ENCODE measurements at places on chromosomes 12 and 14.

- no peak for DNase-seq
Observed at GRCh38 chr12:1919284-1919683, 832 bp upstream of the CACNA2D4 start.

DNA sequence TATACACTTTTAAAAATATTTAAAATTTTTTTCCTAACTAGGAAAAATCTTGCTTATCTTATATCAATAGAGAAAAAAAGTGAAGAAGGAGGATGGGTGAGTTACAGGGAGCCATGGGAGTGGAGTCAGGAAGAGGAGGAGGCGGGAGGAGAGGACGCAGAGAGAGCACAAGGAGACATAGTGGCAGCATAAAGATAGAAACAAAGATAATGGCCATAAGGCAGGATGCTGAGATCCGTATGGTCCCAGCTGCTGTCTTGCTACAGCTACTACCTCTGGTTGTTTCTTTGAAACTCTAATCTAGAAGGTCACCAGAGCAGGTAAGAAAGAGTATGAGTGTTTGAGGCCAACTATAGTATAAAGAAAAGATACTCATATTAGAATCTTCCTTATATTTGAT lies 2.6 kb upstream of the SOX5 start:
- no peak for DNase-seq

DNA sequence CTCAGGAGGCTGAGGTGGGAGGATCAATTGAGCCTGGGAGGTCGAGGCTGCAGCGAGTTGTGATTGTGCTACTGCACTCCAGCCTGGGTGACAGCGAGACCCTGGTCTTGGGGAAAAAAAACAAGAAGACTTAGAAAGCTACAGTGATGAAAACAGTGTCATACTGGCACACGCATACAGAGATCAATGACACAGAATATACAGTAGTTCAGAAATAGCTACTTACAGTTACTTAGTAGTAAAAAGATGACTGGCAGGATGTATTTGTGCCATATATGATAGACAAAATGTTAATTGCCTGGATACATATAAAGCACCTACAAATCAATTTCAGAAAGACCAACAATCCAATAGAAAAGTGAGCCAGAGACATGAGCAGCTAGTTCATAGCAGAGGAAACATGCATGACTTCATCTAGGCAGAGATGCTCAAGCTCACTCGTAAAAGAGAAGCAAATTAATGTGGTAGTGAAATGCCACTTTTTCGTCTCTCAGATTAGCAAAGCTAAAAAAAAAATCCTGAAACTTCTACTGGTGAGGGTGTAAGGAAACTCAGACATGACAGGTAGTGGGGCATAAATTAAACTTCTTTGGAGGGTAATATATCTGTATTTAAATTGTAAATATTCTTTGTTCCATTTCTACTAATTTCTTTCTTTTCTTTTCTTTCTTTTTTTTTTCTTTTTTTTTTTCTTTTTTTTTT lies 2.5 kb upstream of the ALDH2 start:
- no peak for DNase-seq

DNA sequence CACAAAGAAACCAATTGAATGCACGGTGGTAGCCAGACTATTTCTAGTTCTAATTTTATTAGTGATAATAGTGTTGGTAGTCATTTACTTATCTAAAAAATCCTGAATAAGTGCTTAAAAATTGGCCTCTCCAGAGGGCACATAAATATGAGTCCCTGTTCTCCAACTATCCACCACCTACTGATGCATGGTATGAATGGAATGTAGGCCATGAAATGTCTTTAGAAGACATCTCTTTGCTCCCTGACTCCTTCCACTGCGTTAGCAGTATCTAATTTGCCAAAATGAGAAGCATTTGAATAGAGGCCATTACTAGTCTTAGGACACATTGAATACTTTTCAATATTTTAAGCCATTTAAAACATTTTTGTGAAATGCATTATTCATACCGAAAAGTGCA lies 261.7 kb downstream of the LRFN5 start:
- DNase-seq = no peak

DNA sequence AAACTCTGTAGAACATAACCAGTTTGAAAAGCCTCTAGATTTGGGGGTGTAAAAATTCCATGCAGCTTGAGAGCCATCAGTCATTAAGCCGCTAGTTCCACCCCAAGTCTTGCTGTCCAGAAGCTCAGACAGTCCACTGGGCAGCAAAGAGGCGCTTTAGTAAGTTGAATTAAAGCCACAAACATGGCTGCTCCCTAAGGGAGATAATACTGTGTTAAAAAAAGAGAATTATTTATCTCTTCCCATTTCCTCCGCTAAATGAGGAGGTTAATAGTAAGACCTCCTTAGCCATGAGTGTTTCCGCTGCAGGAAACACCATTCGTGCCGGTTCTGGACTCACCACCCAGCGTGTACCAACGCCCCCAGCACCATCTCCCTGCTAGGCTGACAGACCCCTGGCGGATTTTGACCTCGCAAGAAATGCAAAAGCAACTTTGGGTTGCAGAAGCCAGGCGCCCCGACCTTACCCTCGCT lies 536 bp downstream of the TM7SF3 start:
- no peak for DNase-seq

GRCh38 chr12:67909091-67909531 lies 80.1 kb upstream of the IFNG-AS1 start:
- DNase-seq = no peak

- DNase-seq = no peak
Observed at GRCh38 chr12:6165395-6165794, 34.8 kb upstream of the CD9 start.

- DNase-seq = no peak
Observed at GRCh38 chr14:85479771-85480170, 50.2 kb upstream of the FLRT2 start.

DNA sequence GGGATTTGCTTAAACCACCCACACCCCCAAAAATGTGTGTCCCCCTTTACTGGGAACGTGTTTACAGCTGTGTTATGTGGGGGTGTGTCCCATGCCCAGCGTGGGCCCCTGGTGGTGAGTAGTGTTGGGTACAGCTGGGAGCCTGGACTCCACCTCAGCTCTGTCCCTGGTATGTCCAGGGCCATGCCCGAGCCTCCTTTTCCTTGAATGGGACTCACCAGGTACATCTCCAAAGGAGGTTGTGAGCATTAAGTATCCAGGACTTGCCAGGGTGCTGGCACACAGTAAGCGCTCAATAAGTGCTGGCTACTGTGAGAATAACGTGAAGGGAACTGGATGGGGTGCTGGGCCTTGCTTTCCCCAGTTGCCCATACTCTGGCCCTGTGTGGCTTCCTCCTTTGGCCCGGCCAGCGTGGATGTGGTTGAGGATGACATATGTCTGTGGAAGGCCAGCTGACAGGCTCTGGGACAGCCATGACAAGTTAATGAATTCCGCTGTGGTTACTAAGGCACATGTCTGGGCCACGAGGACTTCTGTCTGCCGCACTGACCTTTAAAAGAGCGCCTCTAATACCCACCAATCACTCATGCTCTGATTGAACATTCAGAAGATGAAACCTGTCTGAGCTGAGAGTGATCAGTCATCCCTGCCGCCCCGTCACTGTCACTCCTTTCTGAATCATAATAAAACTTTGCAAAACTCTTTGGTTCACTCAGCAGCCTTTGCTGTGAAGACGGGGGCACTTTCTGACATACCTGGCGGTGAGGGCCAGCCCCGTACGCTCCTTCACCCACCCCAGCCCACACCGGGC lies 74.7 kb downstream of the DIO3 start:
- no peak for DNase-seq

- DNase-seq = no peak
Observed at GRCh38 chr14:81314443-81315175, 85.5 kb downstream of the STON2 start.

DNA sequence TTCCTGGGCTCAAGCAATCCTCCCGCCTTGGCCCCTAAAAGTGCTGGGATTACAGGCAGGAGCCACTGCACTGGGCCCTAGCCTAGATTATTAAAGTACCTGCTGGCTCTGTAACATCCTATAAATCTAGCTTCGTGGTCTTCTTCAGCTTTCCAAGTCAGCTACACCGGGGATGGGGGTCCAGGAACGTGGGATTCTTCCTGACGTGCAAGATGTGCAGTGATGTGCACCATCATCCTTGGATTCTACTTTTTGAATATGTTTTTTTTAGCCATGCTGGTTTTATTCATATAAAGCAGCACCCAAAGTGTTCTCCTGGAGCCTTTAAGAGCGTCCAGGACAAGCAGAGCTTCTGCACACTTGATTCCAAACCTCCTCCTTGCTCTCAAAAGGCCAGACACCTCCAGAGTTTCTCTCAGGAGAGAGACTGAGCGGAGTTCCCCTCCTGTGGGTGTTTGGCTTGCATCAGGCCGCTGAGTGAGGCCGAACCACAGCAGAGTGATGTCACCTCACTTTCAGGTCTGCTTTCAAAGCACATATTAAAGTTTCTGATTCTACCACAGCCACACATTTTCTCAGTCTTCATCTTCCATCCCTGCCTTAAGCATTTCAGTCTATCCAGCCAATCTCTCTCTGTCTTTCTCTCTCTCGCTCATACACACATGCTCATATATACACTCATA lies 33.4 kb downstream of the VCPKMT start:
- DNase-seq = no peak

Measured in NCI-H1048 (cell line).